ENCODE measurements at places on chromosomes 7 and 10.

- DNase-seq = no peak
These were observed 83.4 kb downstream of the PRKAG2 start for GRCh38 chr7:151793531-151793951.

DNA sequence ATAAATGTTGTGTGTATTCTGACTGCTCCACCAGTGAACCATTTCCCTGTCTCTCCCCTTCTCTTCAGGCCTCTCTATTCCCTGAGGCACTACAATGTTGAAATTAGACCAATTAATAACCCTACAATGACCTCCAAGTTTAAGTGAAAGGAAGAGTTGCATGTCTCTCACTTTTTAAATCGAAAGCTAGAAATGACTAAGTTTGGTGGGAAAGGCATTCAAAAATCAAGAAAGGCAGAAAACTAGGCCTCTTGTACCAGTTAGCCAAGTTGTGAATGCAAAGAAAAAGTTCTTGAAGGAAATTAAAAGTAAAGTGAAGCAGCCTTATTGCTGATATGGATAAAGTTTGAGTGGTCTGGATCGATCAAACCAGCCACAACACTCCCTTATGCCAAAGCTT, 198.3 kb upstream of the YAE1 start:
- DNase-seq = no peak

DNA sequence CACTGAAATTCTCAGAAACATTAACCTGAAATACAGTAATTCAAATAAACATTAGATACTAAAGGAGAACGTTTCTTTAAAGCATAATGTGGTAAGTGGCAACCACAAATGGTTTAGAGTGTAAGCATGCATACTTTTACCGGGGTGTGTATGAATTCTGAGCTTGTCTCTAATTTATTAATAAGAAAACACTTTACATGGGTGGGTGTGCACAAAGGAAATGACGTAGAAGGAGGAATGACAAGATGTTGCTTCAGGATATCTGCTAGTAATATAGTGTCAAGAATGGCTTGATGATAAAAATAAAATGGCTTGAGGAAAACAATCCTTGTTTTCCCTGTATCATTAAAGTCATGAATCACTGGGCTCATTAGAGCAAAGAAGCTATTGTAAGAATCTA, 92.5 kb downstream of the ARL4A start:
- DNase-seq = no peak

GRCh38 chr10:87867453-87867852, 4.0 kb downstream of the PTEN start:
- DNase-seq = no peak

DNA sequence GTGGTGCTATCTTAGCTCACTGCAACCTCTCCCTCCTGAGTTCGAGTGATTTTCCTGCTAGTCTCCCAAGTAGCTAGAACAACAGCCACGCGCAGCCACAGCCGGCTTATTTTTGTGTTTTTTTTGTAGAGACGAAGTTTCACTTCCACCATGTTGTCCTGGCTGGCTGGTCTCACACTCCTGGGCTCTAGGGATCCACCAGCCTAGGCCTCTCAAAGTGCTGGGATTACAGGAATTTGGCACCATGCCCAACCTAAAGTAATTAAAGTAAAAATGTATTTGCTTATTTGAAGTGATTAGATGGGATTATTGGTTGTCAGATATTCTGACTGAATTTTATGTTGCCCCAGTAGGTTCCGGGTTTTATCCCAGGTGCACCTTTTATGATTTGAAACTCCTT, 22.7 kb downstream of the LUC7L2 start:
- no peak for DNase-seq

GRCh38 chr10:63142136-63142535, 9.0 kb downstream of the NRBF2 start:
- DNase-seq = no peak

GRCh38 chr7:155603205-155603857, 41.1 kb upstream of the RBM33 start:
- DNase-seq = no peak

DNA sequence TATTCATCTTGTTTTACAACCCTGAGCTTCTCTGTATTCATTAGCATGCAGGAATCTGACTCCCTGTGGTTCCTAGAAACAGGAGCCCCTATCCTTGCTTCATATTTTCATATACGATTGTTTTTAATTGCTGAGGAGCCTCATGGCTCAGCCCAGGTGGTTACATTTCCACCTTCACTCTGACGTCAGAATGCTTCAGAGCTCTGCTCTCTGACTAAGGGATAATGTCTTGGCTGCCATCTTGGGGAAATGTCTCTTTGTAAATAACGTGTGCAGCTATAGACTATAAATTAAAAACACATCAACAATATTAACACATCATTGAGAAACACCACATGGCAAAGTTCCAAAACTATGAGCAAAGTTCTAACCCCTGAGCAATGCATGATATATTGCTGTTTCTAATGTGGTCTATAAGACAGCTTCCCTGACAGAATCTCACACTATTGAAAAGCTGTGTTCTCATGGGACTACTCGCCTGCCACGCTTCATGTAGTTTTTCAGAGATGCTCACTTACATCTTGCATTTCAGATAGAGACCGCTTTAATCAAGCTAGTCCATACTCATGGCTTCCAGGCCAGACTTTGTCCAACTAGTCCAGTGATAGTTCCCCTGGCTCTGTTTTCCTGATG, 227.0 kb downstream of the SORCS3 start:
- peak; percentile 13 for DNase-seq

DNA sequence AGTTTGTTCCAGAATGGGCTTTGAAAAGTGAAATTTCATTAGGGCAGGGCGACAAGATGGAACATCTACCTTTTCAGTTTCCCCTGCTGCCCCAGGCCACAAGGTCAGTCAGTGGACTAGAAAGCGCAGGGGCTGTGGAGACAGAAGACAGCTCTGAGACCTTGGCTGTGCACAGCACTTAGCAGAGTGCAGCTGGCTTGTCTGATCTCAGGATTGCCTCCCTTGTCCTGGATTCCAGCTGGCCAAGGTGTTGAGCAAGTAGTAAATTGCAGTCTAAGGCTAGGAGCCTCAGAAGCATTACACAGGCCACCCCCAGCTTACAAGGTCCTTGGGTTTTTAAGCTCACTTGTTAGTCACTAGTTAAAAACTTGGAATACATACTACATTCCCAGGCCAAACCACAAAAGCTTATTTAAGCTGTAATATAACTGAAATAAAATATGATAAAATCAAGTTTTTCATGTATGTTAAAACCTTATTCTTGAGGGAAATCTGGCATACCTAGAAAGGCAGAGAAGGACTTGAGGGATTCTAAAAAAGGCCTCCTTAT, 67.3 kb upstream of the NPY start:
- no peak for DNase-seq

GRCh38 chr10:110335314-110336064, 30.8 kb upstream of the SMNDC1 start:
- DNase-seq = no peak

- DNase-seq = no peak
These were observed 9.6 kb downstream of the TMEM184A start for GRCh38 chr7:1546274-1546908.

DNA sequence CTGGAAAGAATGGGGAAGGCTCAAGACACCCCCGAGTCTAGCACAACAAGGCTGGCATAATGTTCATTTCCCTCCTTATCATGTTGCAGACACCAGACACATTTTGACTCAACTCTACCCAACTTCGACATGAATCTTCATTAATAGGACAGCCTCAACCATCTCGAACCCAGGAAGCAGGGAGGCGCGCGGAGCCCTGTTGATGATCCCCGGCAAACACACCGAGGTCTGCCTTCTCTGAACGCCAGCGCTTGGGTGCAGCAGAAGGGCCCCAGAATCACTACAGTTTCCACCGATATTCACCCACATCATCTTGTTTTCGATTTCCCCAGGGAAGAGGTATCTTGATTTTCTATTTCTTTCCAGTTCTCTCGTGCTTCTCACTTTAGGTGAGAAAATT, 563.6 kb downstream of the TCERG1L start:
- no peak for DNase-seq

DNA sequence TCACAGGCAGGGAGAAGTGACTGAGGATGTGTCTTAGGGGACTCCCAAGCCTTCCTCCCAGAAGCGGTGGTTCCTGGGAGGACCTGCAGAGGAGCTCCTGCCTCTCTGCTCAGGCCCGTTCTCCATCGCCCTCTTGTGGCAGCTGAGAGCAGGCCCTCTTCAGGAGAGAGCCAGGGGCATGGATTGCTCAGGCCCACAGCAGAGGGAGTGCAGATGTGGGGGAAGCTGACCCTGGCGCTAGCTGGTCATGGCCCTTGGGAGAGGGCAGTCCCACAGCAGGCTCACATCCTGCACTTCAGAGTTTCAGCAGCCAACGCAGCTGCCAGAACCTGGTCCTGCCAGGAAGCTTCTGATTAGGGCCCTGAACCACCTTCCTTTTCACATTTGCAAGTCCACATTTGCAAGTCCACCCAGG, 94.8 kb upstream of the TARP start:
- DNase-seq = peak; percentile 54

DNA sequence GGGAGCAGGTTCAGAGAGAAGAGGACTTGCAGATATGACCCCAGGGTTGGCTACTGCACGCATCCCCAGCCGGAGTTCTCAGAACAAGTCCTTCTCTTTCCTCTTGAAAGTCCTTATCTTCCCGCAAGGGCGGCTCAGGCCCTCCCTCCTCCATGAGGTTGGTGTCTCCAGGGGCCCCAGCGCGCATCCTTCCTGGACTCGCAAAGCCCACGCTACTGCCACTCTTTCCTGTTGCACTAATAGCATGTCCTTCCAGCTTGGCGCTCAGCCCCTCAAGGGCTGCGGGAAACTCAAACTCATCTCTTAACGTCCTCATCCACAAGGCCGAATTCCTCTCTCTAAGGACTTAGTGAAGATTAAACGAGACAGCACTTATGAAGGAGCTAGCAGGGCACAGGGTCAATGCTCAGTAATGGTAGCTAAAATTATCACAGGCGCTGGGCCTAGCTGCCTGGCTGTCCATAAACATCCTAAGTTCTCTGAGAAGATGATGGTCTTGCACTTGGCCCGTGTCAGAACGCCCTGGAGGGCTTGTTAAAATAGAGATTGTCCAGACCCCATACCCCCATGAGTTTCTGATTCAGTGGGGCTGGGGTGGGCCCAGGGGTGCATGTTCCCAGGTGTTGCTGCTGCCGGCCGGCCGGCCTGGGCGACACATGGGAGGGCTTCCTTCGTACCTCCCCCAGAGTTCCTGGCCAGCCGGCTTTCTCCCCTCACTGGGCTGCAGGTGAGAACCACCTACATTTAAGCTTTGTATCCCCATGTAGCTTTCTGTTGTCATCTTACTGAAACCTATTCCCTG, 261.4 kb downstream of the COBL start:
- DNase-seq = no peak

- DNase-seq = no peak
These were observed 29.4 kb upstream of the HNRNPH3 start for GRCh38 chr10:68302503-68302823.

- DNase-seq = no peak
These were observed 353.7 kb downstream of the GLRX3 start for GRCh38 chr10:130489891-130490290.

GRCh38 chr10:124942317-124943169, 620 bp downstream of the ZRANB1 start:
- no peak for DNase-seq

DNA sequence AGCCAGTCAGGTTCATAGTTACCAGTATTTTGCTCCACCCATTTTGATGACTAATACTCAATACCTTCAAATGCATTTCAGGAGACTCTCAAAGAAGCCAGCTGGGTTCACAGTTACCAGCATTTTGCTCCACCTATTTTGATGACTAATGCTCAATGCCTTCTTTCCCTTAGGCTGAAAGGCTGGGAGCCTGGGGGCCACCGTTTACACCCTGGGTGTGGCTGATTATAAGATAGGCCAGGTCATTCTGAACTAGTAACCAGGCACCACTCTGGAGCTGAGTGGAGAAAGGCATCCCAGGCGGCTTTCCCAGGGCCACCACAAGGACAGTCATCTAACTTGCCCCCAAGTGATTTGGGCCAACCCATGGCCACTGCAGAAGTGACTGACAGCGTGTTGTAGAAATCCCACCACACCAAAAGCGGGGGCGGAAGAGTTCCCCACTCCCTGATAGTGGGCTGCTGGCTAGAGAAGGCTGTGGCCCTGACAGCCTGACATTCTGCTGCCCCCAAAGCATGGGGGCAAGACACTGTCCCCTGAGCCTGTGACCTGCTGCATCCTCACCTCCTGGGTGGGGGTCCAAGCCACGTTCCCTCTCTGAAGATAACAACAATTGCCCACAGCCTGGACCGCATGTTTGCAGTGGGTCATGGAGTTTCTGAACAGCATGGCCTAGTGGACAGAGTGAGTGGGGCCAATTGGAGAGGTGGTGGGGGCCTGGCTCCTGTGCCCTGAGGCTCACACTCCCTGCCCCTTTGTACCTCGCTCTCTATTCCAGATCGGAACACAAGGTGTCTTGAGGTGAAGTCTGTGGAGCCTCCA, 23.0 kb upstream of the ZNF488 start:
- DNase-seq = no peak

GRCh38 chr10:45424668-45425404, 50.8 kb downstream of the ALOX5 start:
- no peak for DNase-seq

DNA sequence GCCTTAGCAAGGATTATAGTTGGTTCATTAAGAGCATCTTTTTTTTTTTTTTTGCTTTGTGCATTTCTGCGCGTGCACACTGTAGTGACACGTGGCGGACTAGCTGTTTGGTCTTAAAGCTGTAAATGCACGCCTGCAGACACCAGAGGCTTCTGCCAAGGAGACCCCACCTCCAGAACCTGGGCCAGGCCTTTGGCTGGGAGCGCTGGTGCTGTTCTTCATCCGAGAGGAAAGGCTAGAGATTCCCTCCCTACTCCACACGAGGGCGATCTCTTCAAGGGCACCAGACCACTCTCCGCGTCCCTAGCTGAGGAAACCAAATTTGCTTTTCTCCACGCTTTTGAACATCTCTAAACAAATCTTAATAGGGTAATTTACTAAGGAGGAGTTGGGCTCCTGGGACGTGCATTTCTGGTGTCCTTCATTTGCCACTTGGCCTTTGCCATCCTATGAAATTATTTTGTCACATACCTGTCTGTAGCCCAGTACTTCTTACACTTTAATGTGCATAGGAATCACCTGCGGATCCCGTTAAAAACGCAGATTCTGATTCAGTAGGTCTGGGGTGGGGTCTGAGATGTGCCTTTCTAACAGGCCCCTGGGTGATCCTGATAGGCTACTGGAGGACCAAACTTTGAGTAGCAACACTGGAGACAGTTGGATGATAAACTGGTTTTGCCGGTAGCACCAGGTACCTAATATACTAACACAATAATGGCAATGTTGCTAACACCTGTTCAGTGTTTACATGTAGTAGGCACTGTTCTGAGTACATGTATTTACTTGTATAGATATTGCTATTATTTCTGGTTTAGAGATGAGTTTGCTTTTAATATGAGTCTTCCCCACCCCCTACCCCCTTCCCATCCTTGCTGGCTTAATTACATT, 1.3 kb upstream of the SLC26A5 start:
- peak; percentile 50 for DNase-seq

GRCh38 chr10:3452173-3452626, 279.6 kb upstream of the PITRM1 start:
- no peak for DNase-seq

DNA sequence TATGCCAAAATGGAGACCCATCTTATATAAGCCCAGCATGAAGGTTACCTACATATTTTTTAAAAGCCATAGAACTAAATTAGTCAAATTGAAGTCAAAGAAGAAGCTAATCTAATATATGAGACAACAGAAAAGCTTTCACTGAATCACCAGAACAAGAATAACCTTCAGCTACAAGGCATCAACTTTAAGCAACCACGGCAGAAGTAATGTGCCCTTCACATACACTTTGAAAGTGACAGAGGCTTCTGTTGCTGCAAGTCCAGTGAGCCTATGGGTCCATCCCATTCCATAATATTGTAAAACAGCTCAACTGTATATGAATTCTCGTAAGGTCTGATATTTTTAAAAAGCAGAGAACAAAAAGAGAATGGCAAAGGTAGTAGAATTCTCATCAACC, 36.5 kb downstream of the CTNNA3 start:
- DNase-seq = no peak
